ENCODE measurements at places on chromosomes 1 and 21.

DNA sequence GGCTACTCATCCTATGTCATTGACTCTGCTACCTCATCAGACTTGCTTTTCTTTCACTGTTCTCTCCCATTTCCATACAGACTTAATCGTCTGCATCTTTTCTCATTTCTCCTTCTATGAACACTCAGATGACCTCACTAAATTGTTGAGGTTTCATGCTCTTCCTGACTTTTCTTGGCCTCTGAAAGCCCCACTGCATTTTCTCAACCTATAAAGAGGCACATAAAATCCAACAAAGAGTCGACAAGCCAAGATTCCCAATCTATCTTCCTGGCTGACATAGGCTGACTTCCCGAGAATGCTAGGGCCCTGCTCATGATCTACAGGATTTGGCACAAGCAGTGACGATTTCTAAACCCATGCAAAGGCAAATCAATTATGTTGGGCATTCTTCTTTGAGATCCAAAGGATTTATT is 280.8 kb upstream of the DPYD start:
- DNase-seq: peak; percentile 65

DNA sequence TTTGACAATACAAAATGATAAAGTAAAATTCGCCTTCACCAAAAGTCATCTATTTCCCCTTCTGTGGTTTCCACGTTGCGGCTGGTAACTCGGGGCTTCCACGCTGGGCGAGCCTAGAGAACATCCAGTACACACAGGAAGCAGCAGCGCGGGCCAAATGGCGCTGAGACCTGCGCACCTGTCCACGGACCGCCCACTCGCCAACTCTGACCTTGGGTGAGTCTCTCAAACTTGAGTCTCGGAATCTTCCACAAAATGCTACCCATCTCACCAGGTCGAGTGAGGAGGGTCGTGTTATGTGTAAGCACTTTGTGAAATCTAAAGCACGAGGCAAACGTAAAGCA is 820 bp upstream of the TTF2 start:
- no peak for DNase-seq

DNA sequence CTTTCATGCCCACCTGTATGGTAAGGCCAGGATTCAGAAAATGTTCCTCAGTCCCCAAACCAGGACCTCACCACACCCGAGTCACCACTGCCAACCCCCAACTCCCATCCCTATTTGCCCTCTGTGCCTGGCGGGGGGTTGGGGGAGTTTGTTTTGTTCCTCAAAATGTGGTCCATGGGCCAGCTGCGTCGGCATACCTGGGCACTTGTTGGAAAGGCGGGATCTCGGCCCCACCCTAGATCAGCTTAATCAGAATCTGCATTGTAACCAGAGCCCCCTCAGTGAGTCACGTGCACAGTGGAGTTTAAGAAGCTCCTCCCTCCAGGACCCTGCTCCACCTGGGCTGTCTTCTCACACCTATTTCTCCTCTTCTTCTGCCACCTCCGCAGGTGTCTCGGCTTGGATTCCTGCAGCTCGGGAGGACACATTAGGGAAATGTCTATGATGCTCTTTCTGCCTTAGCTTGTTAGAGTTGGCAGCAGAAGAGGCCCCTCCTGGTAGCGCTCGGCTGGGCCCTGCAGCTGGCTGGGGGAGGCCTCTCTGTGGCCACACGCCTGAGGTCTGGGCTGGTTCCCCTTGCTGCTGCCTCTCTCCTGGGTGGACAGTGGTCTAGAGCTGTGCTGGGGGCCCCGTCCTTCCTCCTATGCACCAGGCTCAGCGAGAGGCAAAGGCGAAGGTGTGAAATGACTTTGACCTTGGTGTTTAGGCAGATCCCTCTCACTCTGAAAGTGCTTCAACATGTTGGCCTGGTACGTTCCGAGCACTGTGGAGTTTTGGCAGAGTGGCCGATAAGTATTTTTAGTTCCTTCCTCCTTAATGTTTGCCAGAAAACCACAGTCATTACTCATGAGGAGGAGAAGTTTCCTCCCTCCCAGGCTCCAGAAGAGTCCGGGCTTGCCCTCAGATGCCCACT is 41.8 kb upstream of the CAMTA1 start:
- DNase-seq: no peak

DNA sequence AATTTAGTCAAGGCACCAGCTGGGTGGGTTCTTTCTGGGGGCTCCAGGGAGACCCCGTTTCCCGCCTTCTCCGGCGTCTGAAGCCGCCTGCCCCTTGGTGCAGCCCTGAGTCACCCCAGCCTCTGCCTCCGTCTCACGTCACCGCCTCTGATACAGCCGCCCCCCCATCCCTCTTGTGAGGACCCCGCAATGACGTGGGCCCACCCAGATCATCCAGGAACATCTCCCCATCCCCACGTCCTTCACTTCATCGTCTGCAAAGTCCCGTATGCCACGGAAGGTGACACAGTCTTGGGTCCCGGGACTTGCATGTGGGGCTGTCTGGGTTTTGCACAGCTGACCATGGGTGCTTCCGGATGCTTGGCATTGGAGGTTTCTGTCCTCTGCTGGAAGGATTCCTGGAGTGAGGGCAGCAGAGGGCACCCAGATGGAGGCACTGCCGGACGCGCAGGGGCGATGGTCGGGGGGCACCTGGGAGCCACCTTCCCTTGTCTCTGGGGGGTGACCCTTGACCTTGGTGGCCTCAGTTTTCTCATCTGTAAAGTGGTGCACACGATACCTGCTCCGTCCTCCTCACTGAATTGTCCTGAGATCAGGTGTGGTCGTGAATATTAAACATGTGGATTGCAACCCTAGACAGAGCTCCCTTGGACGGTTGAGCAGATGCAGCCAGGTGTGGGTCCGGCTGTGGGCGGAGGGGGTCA is 58.8 kb downstream of the PRKCZ start:
- DNase-seq: no peak

GRCh38 chr1:34403156-34403555 is 226.4 kb downstream of the C1orf94 start:
- no peak for DNase-seq

GRCh38 chr1:103341377-103341880 is 184.1 kb upstream of the RNPC3 start:
- DNase-seq: no peak

DNA sequence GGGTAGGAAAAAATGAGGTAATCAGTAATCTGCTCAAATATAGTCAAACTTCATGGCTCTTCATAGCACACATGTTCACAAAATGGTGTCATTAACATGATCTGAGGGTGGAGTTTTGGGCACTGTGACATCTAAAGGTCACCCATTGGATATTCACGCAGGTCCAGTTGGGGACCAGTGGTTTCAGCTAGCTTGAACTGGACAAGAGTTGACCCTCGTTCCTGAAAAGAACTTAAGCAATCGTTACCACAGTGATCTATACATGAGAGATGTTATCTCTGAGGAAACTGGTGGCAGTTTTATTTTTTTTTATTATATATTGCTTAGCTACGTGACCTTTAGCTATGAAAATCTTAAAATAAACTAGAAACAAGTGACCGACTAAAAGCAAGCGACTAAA is 3.0 kb upstream of the OR2C3 start:
- no peak for DNase-seq

DNA sequence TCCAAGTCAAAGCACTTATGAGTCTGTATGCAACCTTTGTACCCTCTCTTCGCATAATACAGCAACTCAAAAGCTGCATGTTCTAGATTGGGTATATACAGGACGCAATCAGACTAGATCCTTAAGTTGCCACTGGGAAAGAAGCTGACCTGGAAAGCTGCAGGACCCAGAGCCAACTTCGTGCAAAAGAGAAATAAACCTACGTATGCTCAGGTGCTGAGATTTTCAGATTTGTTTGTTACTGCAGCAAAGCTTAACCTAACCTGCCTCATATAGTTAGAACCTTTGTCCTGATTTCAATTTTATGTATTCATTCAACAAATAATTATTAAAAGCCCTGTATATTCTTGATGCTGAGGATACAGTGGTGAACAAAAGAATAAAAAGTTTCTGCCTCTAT is 139.7 kb downstream of the SLC30A10 start:
- no peak for DNase-seq

Data from non-pigmented ciliary epithelial cell (primary cell).